ENCODE measurements at places on chromosomes 7 and 10. TPM values are rescaled to one million over a fixed set of nuclear protein-coding genes. Genes with fewer than 3 reads are reported as not detected.

CLRN3 gene
- 0.31 TPM for total RNA-seq

AKR1E2 gene
- 6.2 TPM for total RNA-seq

BHLHA15 gene
- total RNA-seq, result 1.2 TPM

DNA sequence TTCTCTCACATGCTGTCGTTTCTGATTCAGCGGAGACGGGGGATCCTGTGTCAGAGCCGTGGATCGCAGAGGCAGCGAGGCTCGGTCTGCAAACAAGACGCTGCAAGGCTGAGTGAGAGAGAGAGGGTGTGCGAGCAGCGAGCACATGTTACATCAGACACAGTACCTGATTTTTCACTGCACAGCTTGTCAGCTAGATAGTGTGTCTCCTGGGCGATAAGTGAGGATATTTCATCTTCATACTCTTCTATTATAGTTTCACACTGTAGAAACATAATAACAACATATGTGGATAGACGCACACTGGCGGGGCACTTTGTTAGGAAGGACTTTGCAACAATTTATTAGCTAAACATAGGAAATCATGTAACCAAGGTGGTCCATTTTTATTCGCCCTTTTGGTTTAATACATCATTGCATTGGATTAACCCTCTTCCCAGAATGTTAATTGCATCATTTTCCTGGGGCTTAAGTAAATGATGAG, 39.5 kb downstream of the CNPY1 start:
- no peak for DNase-seq

- no peak for DNase-seq
Observed at GRCh38 chr7:25727446-25727845, 424.6 kb upstream of the NFE2L3 start.

DNA sequence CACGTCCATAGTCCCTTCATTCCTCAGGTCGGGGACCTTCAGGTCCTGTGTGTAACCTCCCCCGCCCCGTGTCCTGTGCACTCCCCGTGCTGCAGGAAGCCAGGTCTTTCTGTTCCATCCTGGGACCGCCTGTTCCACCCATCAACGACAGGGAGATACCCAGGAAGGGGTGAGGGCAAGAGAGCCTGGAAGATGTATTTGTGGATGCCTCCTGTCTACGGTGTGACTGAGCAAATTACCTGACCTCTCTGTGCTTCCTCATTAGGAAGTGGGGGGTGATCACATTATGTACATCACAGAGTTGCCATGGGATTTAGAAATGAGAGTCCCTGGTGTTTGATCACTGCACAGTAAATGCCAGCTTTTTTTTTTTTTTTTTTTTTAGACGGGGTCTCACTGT, 46.3 kb downstream of the GRID2IP start:
- no peak for DNase-seq

DNA sequence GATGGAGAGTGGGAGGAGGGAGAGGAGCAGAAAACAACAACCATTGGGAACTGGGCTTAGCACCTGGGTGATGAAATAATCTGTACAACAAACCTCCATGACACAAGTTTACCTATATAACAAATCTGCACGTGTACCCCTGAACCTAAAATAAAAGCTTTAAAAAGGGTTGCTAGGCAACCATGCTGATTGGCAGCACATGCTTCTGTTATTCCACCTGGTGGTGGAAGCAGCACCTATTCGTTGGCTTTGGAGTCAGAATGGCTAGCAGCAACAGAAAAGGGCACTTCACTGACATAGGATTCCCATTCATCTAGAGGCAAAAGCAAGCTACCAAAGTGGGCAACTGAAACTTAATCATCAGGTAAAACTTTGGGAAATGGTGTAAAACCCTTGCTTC, 57.1 kb downstream of the RELN start:
- DNase-seq, result no peak

DNA sequence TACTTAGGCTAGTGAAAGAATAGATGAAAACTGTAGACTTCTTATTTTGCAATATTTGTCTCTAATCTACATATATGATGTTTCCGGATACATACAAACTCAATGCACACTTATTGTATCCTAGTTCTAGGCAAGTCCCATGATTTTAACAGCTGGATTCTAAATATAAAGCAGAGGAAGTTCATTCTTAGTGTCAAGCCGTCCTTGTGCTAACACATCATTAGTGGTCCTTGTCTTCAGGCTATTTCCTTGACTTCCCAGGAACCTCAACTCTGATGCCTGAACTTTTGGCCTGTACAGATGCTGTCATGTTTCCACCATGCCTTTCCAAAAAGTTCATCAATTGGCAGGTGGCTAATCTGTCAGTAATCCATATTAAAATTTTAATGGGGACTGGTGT, 301.9 kb upstream of the DGKB start:
- DNase-seq, result no peak

DNA sequence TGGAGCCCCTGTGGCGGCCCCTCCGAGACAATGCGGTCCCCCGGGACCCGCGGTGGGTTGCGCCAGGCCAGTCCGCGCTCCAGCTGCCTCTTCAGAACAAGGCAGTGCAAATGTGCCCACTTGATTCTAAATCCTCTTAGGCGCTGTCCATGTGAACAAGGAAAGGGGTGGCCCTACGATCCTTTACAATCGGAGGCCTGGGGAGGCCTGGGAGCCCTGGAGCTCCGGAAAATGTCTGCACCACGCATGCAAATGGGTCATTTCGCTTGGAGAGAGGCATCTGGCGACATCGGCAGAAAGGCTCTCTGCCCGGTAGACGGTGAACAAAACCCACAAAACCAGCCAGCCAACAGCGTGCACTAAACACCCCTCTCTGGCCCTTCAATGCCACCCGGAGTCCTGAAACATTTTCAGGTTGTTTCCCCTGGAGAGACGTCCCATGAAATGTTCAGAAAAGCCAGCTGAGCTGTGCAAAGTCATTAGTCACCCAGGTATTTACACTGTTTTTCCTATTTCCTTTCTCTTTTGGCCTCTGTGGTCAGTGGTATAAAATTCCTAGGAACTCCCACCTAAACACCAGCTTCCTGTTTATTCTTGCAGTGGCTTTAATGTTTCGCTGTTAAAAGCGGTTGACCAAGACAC, 102.8 kb upstream of the ZNF438 start:
- peak; percentile 36 for DNase-seq

GRCh38 chr7:35436452-35436851, 182.6 kb upstream of the TBX20 start:
- DNase-seq, result no peak

All from endothelial cell (in vitro differentiated cells).